CD4-positive, alpha-beta T cell treated with Interleukin-10 for 1 hour (primary cell): ENCODE measurements at places on chromosomes 2 and 18.

- DNase-seq, result peak; percentile 26
Observed at GRCh38 chr2:215171151-215171550, 32.7 kb upstream of the ABCA12 start.

DNA sequence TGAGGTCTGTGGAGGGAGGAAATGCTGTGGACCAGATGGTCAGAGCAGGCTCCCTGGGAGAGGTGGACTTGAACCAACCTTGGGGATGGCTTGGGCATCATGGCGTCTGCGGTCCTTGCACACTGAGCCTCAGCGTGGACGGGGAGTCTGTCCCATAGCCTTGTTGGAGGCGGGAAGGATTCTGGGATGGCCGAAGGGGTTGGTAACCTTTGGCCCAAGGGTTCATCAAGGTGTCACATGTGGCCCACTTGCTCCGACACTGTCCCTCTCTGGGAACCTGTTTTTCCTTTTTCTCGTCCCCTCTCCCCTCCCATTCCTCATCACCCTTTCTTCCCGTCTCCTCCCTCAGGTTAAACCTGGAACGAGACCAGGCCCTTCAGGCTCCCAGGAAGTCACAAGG is 66.4 kb downstream of the MAPK4 start:
- DNase-seq, result no peak

- no peak for DNase-seq
Observed at GRCh38 chr18:79481046-79481790, 85.5 kb downstream of the NFATC1 start.

DNA sequence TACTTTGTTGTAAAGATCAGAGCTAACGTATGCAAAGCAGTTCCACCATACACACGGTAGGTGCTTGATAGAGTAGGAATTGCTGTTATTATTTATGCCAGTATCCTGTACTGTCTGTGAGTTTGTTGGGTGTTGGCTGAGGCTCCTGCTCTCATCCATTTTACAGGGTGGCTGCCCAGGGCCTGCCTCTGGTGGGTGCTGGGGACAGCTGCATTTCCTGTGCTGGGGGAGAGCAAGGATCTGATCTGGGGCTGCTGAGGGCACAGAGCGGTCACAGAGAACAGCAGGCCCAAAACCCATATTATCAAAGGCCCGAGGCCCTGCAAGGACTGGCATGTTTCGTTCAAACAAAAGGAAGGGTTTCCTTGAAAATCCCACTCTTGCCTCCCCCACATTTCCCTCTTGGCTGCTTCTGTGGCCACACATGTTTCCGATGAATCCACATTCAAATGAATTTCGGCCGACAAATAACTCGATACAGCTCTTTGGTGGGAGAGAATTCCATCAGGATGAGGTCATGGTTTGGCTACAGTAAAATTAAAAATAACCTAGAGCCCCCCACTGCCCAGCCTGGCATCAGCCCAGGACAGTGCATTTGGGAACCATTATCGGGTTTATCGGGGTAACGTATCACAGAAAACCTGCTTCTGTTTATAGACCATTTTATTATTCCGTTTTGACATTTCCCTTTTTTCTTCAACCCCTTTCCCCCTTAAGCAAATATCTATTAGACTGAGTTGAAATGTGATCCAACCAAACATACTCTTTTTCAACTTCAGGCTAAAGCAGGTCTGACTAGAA is 143.4 kb downstream of the CYRIA start:
- no peak for DNase-seq
